ENCODE measurements at places on chromosomes 16 and 17. TPM values are rescaled to one million over a fixed set of nuclear protein-coding genes. Genes with fewer than 3 reads are reported as not detected.

The PKMYT1 gene
- 1.0 TPM for total RNA-seq

The SLC13A2 gene
- total RNA-seq: not detected

The GPR179 gene
- 0.10 TPM for total RNA-seq

The SLC16A6 gene
- 3.8 TPM for total RNA-seq

The KRT25 gene
- not detected for total RNA-seq

The MT1M gene
- total RNA-seq: not detected

- no peaks in the 10 kb centered on the region for H3K27me3 ChIP-seq
- peaks cover 47% of the 10 kb centered on the region for H3K36me3 ChIP-seq
- no peak overlapping the region for H3K27ac ChIP-seq
- DNase-seq: no peak
Measured at GRCh38 chr17:44074231-44074910, 3.8 kb downstream of the G6PC3 start.

DNA sequence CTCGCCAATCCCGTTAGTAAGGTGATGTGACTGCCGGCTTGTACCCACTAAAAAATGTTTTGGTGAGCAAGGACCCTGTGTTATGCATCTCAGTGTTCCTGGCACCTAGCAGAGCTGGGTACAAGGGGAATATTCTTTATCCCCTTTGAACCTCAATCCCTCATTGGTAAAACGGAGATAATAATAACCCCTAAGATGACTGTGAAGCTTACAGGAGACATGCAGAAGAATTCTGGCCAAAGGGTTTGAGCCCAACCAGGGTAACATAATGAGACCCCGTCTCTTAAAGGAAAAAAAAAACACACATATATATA is 896 bp downstream of the GGA2 start:
- H3K4me1 ChIP-seq: peaks cover 58% of the 10 kb centered on the region
- peak overlapping the region; percentile 75 for H3K4me3 ChIP-seq
- no peaks in the 10 kb centered on the region for H3K27me3 ChIP-seq
- DNase-seq: no peak
- H3K36me3 ChIP-seq: no peaks in the 10 kb centered on the region

DNA sequence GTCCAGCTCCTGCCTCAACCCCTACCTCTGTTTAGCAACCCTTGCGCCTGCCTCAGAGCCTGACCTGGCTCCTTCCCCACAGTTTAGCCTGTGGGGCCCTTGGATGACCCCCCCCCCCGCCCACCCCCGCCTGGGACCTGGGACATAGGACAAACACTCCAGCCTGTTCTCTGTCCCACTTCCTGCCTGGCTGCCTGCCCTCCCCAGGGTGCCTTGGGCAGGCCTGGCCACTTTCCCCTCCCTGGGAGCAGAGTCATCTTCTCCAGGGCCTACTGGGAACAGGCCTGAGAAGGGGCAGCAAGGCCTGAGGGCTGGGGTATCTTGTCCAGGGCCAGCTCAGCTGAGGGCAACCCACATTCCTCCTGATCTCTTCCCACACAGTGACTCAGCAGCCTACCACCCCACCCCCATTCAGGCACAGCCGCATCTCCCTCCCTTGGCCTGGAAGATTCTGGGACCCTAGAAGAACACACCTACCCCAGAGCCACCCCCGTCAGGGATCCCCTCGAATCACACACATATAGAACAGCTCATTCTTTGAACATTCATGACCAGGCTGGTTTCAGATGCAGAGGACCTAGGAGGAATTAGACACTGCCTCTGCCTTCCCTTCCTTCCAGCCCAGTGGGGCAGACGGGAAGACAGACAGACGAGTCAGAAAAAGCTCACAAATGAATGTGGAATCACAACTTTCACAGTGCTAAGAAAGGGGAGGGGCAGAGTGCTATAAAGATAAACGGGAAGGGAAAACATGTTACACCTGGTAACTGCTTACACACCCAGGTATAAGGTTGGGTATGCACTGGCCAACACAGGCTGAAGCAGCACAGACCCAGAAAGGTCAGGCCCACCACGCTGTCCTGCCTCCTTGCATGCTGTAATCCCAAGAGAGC is 6.0 kb downstream of the FHOD1 start:
- no peak overlapping the region for H3K4me3 ChIP-seq
- peaks cover 27% of the 10 kb centered on the region for H3K36me3 ChIP-seq
- H3K27me3 ChIP-seq: no peaks in the 10 kb centered on the region
- DNase-seq: no peak
- no peak overlapping the region for H3K27ac ChIP-seq

DNA sequence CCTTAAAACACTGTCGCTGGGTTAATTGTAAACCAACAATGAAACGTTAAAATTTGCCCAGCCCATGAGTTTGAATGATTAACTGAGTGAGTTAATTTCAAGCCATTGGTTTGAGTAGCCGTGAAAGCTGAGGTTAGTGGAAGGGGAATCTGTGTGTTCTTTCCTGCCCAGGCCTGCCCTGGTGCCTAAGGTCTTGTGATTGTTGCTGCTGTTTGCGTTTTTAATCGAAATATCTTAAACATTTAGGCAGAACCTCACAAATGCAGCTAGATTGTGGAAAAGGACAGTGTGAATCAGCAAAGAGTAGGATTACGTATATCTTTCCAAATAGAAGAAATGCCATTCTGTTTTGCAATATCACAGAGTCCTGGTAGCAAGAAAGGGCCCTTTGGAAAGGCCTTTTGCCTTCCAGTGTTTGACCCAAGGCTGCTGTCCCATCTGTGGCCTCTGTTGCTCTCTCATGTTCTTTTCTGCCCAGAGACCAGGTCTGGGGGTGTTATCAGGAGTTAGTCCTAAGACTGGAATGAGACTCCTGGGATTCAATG is 113.8 kb downstream of the MSI2 start:
- no peak for DNase-seq
- no peak overlapping the region for H3K27ac ChIP-seq
- H3K36me3 ChIP-seq: peaks cover 3% of the 10 kb centered on the region

DNA sequence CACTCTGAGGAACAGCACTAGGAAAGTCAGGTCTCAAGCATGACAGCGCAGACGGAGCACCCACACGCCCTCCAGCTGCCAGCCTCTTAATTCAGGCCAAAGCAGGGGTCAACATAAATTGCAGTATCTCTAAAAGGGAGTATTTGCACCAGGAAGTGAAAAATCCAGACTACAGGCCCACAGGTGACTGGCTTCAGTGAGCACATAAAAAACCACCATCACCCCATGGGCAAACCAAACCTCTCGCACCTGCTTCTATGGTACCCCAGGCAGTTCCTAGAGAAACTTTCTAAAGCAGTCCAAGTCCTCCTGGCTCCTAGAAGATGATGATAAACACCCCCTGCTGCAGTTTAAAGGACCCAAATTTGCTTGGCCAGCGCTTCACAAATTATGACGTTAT is 129.8 kb downstream of the ZNF423 start:
- no peaks in the 10 kb centered on the region for H3K36me3 ChIP-seq
- DNase-seq: no peak
- no peak overlapping the region for H3K4me3 ChIP-seq
- H3K27ac ChIP-seq: no peak overlapping the region
- no peaks in the 10 kb centered on the region for H3K4me1 ChIP-seq
- no peaks in the 10 kb centered on the region for H3K27me3 ChIP-seq

- H3K4me1 ChIP-seq: peaks cover 13% of the 10 kb centered on the region
- H3K36me3 ChIP-seq: no peaks in the 10 kb centered on the region
- H3K27ac ChIP-seq: no peak overlapping the region
- H3K27me3 ChIP-seq: peaks cover 16% of the 10 kb centered on the region
- peak; percentile 72 for DNase-seq
Measured at GRCh38 chr16:67013823-67014633, 14.9 kb upstream of the CBFB start.

GRCh38 chr17:56217921-56218320 is 64.6 kb downstream of the ANKFN1 start:
- H3K36me3 ChIP-seq: no peaks in the 10 kb centered on the region
- DNase-seq: no peak
- H3K4me3 ChIP-seq: no peak overlapping the region
- no peak overlapping the region for H3K27ac ChIP-seq
- H3K4me1 ChIP-seq: no peaks in the 10 kb centered on the region

DNA sequence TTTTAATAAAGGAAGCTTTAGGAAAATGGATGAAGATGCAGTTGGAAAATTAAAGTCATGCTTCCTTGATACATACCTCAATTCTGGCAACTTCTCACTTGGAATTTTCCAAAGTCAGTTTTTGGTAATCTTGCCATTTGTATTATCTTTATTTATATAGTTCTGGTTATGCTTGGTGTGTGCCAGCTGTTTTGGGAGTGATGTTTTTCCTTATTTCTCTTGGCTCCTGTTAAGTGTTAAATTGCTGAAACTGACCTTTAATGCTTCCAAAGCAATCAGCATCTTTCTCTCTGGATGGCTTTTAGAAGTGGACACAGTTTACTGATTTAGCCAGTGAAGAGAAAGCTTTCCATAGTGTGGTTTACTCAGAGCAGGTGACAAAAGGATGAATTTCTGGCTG is 70.1 kb upstream of the HAS3 start:
- no peak overlapping the region for H3K27ac ChIP-seq
- no peaks in the 10 kb centered on the region for H3K4me1 ChIP-seq
- H3K4me3 ChIP-seq: no peak overlapping the region
- H3K27me3 ChIP-seq: no peaks in the 10 kb centered on the region
- H3K36me3 ChIP-seq: peaks cover 14% of the 10 kb centered on the region

DNA sequence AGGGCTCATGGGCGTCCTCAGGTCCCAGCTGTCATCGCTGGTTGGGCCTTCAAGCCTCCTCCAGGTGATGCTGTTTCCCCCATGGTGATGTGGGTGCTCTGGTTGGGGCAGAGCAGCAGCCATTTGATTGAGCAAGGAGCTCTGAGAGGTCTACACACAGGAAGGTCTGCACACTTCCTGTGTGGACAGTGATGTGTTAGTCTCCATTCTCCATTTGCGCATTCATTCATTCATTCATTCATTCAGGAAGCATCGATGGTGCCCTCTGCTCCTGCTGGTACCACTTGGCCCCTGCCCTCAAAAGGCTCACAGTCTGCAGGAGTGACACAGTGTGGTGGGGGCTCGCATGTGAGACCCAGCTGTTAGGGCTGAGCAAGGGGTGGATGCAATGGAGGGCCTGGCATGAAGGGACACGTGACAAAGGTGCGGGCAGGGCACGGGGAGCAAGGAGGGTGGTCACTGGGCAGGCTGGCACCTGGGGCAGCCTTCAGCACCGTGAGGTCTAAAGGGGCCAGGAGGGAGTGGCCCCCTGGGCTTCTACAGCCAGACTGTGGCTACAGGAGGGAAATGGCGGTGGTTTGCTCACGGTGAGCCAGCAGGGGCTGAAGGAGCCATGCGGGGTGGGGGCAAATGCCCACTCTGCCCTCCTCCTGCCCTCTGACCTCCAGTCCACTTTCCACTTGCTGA is 1.5 kb downstream of the ADGRG3 start:
- no peak for DNase-seq
- no peaks in the 10 kb centered on the region for H3K36me3 ChIP-seq
- H3K4me1 ChIP-seq: no peaks in the 10 kb centered on the region
- H3K27ac ChIP-seq: no peak overlapping the region
- H3K27me3 ChIP-seq: no peaks in the 10 kb centered on the region
- peak overlapping the region; percentile 1 for H3K4me3 ChIP-seq

DNA sequence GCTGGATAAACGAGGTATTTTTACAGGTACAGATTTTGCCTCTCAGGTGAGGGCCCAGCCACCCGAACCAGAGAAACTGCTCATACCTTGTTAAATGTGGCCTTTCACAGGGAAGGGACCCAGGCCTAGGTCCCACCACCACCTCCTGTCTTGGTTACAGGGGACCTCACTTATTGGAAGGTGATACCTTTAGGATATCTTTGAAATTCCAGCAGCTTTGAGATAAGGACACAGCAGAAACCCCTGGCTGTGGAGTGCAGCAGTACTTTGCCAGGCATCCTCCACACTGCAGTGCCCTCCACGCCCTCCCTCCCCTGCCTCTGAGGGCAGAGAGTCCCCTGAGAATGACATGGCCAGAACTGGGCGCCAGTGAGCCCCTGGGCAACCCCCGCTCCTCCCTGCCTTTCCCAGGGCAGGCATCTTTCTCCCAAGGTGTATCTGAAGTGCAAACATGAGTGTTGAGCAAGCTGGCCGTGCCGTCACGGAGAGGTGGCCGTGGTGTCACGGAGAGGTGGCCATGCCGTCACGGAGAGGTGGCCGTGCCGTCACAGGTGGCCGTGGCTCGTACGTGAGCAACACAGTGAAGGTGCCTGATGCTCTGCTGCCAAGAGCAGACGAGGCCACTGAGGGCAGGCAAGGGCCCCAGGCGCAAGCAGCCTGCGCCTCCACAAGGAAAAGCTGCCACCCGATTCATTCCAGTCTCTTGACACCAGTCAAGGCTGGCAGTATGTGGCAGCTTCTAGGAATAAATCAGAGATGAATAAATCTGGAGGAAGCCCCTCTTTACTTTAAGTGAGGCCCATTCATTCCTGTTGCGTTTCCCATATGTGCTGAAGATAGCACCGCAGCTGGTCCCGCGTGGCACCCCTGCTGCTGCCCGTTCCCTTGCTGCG is 134.5 kb upstream of the CHMP6 start:
- H3K27me3 ChIP-seq: no peaks in the 10 kb centered on the region
- H3K36me3 ChIP-seq: peaks cover 17% of the 10 kb centered on the region
- DNase-seq: no peak
- H3K4me1 ChIP-seq: no peaks in the 10 kb centered on the region
- no peak overlapping the region for H3K27ac ChIP-seq
- no peak overlapping the region for H3K4me3 ChIP-seq

GRCh38 chr17:45225964-45226530 is 4.4 kb downstream of the FMNL1 start:
- DNase-seq: peak; percentile 95
- peak overlapping the region; percentile 99 for H3K27ac ChIP-seq
- H3K36me3 ChIP-seq: no peaks in the 10 kb centered on the region
- peak overlapping the region; percentile 91 for H3K4me3 ChIP-seq
- peaks cover 75% of the 10 kb centered on the region for H3K4me1 ChIP-seq

DNA sequence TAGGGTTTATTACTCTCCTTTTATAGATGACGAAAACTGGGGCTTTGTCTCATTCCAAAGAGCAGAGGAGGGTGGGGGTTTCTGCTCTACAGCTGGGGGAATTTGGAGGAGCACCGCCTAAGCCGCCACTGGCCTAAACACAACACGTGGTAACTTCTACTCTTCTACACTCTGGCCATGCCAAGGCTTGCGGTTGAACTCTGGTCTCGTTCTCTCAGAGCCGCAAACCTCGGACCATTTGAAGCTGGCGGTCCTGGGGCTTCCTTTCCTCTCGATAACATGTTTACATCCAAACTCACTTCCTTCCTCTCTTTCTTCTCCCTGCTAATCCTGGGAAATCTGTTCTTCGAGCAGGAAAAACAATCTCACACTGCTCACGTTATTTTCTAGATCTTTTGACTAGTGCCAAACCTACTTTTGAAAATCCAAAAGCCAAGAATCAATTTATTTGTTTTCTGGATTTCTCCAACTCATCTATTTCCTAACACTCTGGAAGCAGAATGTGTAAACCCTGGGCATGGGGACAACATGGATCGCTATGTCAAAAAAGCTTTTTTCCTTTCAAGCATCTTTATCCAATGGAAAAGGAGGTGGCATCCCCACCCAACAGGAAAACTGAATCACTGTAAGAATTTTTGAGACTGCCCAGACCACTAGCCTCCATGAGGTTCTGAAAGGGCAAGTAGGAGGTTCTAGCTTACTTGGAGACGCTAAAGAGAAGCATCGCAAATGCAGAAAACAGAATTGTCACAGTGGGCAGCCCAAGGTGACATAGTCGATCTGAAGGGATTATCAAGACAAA is 13.6 kb upstream of the EEF2K start:
- peak overlapping the region; percentile 78 for H3K4me3 ChIP-seq
- peaks cover 47% of the 10 kb centered on the region for H3K4me1 ChIP-seq
- peak overlapping the region; percentile 100 for H3K27ac ChIP-seq
- peak; percentile 91 for DNase-seq

All from B cell (primary cell).